ENCODE measurements at places on chromosomes 3 and 15.

DNA sequence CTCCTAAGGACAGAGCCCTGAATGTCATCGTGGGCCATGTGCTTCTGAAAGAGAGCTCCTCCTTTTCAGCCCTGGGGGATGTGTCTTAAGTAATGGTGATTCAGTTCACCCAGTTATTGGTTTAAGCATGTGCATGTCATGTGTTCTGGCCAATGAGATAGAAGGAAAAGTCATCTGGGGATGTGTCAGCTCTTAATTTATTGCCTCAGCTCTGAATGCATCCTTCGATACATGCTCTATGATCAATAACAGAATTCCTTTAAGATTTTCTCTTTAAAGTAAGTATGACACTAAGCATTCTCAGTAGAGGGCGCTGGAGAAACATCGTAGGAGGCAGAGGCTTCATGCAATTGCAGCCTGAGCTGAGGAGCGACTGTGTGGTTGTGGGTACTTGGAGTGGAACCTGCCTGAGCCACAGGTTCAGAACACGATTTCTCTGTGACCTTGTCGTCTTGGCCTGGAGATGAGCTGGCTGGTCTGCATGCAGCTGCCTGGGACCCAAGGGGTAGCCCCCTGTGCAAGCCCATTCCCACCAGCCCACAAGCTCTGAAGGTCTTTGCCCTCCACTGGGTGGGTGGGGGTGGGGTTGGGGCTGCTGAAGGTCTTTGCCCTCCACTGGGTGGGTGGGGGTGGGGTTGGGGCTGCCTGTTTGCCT lies 69.5 kb downstream of the C3orf38 start:
- no peak for DNase-seq

DNA sequence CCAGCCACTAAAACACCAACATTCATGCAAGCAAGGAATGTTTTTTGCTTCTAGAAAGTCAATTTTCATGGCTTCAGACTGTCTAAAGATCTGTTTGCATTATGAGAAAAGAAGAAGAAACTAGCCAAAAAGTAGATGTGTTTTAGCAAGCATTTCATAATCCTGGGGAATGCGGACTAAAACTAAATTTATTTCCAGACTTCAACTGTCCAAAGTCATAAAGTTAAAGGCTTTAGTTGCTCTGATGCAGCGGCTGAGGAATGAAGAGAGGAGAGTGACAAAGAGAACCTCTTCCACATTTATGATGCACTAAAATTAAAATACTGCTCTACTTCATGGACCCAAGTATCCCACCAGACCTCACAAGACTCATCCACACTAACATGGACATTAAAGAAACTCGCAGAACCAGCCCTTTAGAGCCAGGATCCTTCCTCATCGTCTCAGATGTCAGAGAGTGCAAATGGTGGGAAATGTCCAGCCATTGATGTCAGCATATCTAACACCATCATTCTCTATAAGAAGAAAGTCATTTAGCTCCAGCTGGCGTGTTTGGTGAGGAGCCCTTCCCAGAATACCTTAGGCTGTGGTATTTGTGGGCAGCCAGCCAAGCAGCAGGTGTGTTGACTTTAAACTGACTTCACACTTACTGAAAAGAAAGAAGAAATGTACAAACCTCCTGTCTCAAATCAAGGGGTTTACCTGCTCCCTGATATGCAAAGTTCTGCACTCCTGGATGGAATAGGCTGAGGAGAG lies 17.4 kb downstream of the FYCO1 start:
- no peak for DNase-seq

GRCh38 chr15:55743729-55744655 lies 1.0 kb upstream of the PRTG start:
- no peak for DNase-seq

- DNase-seq: no peak
Measured at GRCh38 chr3:122988508-122988907, 39.1 kb downstream of the SEMA5B start.

All from stimulated activated CD4-positive, alpha-beta T cell treated with anti-CD3 and anti-CD28 coated beads, Interleukin-12 subunit alpha, Interleukin-12 subunit beta, amount 100 ng/mL, for 4 hours (primary cell).